ENCODE measurements at places on chromosomes 7 and 10. TPM values are rescaled to one million over a fixed set of nuclear protein-coding genes. Genes with fewer than 3 reads are reported as not detected.

Gene PTPN20
- total RNA-seq = 5.8 TPM

Gene WDR91
- 8.4 TPM for total RNA-seq

Gene HOXA11
- total RNA-seq = not detected

DNA sequence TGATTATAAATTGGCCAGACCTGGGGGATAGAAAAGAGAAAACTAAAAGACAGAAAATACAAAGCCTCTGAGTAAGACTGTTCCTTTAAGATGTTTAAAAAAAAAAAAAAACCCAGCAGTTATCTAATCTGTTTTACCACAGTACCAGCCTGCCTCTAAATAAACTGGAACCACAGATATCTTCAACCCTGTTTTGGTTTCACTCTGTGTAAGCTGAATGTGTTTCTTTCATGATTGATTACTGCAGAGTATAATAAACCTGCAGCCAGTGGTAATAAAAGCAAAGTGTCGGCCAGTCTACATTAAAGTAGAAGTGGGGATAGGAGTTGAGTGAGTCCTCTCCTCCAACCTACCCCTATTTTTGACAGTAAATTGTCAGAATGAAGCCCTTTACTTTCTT is 40.6 kb downstream of the MGAM2 start:
- no peak for DNase-seq
- no peak overlapping the region for H3K4me3 ChIP-seq
- no peaks in the 10 kb centered on the region for H3K27me3 ChIP-seq

GRCh38 chr10:119543814-119544642 is 1.5 kb upstream of the RGS10 start:
- DNase-seq = peak; percentile 73
- no peaks in the 10 kb centered on the region for H3K27me3 ChIP-seq
- H3K4me1 ChIP-seq = peaks cover 20% of the 10 kb centered on the region
- H3K27ac ChIP-seq = peak overlapping the region; percentile 88

Gene CHAT
- not detected for total RNA-seq

- H3K27me3 ChIP-seq = no peaks in the 10 kb centered on the region
- no peak overlapping the region for H3K27ac ChIP-seq
- DNase-seq = no peak
- H3K4me3 ChIP-seq = no peak overlapping the region
- no peaks in the 10 kb centered on the region for H3K4me1 ChIP-seq
These were observed 210.8 kb upstream of the PFKP start for GRCh38 chr10:2856598-2856997.

All from thyroid gland (tissue), 4 donors.